ENCODE measurements at places on chromosomes 13 and 19.

GRCh38 chr19:38538793-38539528 lies 78.8 kb downstream of the MAP4K1 start:
- DNase-seq: no peak

DNA sequence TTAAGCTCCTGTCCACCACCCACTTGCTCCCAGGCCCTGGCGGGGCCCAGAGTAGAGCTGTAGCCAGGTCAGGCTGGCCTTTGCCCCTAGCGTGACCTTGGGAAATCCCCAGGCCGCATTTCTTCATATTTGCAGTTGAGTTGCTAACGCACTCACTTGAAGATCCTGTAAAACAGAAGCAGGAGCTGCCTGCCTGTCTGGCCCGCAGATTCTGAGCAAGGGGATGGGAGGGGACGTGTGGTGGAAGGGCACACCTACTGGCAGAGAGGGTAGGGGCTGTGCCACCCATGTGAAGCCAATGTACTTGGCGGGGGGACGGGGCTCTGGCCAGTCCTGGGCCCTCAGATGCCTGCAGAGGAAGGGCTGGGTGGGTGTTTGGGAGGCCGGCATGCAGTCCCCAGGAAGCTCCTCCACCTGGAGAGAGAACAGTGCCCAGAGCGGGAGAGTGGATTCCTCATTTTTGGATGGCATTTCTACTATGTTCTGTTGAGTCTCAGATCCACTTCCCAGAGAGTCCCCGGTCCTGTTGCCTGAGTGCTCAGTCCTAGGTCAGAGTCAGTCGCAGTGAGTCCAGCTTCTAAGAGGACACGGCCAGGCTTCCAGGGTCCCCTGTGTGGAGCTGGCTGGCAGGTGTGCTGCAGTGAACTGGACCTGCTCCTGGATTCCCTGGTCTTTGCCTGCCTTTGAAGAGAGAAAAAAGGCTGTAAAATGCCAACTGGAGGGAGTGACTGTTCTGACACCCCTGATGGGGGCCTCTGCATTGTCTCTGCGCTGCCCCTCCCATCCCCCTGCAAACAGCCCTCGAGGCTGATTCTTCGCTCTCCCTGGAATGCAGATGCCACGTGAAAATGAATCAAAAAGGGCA lies 62.9 kb downstream of the GGACT start:
- DNase-seq: no peak

- DNase-seq: no peak
These were observed 56.6 kb downstream of the CELF5 start for GRCh38 chr19:3281026-3281425.

GRCh38 chr19:3966051-3967017 lies 4.6 kb downstream of the DAPK3 start:
- no peak for DNase-seq

GRCh38 chr19:41652250-41652649 lies 25.4 kb upstream of the CEACAM4 start:
- DNase-seq: no peak

GRCh38 chr19:17235300-17235970 lies 9.4 kb downstream of the OCEL1 start:
- peak; percentile 50 for DNase-seq

GRCh38 chr13:44287958-44288357 lies 85.7 kb upstream of the SERP2 start:
- DNase-seq: no peak

DNA sequence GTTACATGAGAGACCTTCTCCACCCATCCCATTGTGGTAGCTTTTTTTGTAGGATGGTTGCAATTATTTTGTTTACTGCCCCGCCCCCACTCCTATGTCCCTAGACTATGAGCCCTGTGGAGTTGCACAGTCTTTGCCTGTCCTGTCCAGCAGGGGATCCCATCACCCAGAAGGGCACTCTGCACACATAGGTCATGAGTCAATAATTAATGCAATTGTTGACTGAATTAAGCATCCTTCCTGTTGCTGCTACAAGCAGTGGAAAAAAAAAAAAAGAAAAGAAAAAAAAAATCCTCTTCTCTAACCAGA lies 14.2 kb downstream of the C19orf81 start:
- DNase-seq: no peak

DNA sequence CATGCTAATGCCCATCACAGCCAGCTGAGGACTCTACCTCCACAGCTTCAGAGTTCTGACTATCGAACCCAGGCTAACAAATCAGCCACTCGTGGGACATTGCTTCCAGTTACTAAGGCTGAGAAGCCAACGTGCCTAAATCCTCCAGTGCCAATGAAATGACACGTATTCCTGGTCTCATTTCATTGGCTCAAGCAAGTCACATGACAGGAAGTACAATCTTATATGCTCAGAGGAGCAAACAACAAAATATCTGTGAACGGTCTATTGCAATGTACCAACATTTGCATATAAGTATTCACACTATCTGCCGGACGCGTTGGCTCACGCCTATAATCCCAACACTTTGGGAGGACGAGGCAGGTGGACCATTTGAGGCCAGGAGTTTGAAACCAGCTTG lies 12.8 kb upstream of the IZUMO2 start:
- DNase-seq: no peak

- DNase-seq: no peak
These were observed 8.2 kb downstream of the ZNF439 start for GRCh38 chr19:11856596-11857250.

GRCh38 chr13:44840131-44840530 lies 149.1 kb downstream of the NUFIP1 start:
- no peak for DNase-seq

- DNase-seq: no peak
These were observed 174.2 kb downstream of the TEX29 start for GRCh38 chr13:111494641-111495040.

GRCh38 chr19:16135430-16136127 lies 7.9 kb upstream of the HSH2D start:
- no peak for DNase-seq

DNA sequence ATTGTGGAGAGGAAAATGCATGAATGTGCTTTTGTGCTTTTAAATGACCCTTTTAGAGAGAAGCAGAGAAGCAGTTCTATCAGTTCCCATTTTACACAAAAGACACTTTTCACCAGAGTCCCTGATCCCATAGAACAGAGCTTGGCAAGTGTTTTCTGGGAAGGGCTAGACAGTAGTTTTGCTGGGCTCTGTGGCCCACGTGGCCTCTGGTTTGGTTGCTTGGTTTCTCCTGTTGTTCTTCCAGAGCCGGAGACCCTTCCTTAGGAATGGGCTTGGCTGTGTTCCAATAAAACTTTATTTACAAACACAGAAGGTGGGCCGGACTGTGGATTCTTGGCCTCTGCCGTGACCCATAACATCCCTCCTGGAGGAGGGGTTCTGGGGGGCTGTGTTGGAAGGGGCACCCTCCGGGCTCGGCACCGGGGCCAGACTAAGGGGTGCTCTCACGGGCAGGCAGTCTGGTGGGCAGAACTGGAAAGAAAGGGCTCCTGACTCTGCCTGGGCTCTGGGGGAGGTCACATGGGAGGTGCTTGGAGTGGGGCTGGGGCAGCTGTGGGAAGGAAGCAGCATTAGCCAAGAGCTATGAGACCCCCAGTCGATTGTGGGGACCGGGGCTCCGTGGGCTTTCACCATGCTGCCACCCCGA lies 3.2 kb downstream of the SPPL2B start:
- peak; percentile 71 for DNase-seq

DNA sequence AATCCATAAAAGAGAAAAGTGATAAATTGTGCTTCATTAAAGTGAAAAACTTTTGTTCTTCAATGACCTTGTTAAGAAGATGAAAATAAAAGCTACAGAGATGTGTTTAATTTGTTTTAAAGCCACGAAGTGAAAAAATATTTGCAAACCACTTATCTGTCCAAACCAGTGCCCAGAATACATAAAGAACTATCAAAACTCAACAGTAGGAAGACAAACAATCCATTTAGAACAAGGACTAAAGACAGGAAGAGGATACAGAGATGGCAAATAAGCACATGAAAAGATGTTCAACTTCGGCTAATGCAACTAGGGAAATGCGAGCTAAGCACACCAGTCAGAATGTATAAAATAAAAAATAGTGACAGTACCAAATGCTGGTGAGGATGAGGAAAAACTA lies 15.0 kb downstream of the GJB6 start:
- no peak for DNase-seq

GRCh38 chr19:42042455-42043170 lies 27.4 kb downstream of the GRIK5 start:
- DNase-seq: no peak

DNA sequence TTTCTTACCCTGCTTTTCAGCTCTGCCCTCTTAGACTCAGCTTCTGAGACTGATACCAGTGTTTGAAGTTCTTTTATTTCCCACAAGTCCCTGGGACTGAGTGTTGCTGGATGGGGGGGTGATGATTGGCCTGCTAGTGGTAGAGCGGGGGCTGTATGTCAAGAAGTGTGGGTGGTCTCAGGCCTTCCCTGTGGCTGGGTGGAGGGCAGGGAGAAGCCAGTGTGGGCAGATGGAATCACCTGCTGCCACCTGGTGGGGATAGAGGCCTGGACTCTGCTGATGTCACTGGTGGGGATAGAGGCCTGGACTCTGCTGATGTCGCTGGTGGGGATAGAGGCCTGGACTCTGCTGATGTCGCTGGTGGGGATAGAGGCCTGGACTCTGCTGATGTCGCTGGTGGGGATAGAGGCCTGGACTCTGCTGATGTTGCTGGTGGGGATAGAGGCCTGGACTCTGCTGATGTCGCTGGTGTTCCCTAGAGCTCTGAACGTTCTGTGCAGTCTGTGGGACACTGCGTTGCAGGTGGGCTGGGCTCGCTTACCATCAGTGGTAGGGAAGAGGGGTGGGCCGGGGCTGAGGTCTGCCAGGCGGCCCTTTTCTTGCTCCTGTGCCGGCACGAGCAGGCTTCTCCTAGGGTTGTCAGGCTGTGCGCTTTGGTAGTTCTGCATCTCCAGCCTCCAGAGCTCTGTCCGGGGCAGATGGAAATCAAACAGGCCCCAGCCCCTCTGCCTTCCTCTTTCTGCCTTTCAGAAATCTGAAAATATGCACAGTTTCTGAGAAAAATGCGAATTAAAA lies 101.3 kb downstream of the ARHGEF7 start:
- DNase-seq: no peak

GRCh38 chr19:14138576-14139265 lies 2.3 kb upstream of the ASF1B start:
- peak; percentile 42 for DNase-seq

DNA sequence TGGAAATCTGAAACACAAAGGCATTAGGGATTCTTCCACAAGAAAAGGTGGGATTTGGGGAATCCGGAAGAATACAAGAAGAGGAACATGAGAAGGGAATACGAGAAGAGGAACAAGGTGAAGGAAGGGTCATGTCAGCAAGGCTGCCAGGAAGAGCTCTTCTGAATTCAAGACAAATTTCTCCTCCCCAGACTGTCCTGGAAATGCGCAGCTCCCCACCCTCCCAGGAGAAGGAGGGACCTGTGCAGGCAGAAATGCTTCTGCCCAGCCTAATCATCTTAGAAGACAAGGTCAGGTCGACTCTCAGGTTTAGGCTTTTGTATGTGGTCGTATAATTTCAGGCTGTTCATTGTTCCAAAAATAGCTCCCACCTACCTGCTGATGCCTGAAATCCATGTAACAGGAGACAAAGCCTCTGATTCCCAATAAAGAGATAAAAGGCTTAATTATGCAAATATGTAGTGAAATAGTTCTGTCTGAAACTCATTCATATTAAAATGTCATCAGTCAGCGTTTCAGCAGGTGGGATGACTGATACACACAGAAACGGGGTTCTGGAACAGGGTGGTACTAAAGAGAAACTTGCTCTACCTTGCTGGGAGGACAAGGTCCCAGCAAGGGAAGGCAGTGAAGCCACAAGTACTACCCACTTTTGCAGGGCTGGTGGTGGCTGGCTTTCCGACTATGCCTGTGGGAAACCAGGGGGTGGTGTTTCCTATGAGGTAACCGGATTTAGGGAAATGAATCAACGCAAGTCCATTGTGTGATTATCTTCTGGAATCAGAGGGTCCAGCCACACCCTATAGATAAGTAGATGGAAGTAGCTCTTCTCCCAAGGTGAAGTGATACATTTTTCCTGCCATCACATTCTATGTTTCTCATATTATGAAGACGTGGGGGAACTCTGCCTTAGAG lies 76.1 kb downstream of the KL start:
- no peak for DNase-seq

DNA sequence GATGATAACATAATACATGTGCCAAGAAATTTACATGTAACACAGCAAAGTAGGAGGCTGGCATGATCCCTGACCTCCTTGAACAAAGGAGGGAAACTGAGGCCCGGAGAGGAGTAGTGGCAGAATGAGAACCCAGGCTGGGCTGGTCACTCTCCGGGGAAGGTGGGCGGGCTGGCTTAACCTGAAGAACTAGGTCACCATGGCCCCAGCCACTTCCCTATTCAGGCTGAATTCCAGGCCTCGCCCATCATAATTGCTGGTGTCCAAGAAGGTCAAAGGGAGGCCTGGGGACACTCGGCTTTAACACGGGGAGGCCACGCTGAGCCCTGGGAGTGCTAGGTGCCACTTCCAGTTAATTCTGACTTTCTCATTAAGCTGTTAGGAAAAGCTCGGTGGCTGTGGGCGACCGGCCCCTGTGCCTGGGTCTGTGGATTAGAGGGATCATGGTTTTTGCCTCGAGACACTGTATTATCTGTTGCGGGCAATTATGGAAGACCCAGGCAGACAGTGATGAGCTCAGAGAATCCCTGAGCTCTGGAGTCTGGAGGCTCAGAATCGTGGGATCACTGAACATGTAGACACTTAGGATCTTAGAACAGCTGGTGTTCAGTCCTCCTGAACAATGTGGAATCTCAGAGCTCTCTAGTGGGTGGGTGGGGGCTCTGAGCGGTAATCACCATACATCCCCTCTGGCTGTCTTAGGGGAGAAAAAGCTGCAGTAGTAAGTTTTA lies 5.0 kb upstream of the TINCR start:
- DNase-seq: no peak

GRCh38 chr19:29992233-29992867 lies 50.3 kb downstream of the URI1 start:
- DNase-seq: no peak

DNA sequence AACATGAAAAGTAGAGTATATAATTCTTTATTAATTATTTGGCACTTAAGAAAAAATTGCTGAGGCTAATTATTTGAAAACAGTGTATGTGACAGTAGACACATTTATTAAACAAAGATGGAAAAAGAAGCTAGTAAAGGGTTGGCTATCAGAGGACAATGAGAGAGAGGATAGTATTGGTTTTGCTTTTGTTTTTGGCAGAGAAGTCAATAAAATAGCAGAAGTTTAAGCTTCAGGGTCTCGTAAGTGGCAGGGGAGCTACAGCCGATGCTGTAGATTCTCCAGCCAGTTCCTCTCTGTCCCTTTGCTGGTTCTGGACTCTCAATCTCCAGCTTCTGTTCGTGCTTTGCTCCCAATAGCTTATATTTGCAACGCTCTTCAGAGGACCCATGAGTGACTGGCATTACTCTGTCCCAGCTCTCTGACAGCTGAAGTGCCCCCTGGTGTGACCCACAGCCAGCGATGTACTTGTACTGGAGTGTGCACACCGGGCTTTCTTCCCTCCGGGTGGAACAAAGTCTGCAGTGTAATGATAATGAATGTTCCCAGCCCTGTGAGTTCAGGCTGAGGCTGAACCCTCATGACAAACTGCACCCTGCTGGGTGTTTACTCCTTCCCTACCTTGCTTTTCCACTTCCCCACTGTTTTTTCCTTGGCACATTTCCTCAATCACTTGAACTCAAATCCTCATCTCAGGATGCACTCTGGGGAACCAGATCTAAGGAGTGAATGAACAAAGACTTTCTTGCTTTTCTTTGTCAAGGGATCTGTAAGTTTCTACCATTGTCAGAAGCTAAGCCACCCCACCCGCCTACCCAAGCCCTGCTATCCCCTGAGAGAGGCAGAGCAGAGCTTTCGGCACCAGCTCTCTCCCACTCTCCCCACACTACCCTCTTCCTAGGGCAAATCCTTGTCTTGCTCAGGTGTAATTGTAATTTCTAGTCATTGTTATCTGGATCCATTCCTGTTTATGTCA lies 254.8 kb downstream of the LHFPL6 start:
- DNase-seq: no peak

GRCh38 chr19:33678796-33679585 lies 57.2 kb downstream of the CHST8 start:
- no peak for DNase-seq

Data from hippocampal formation (tissue), 2 donors.